ENCODE measurements at places on chromosomes 16 and 17. TPM values are rescaled to one million over a fixed set of nuclear protein-coding genes. Genes with fewer than 3 reads are reported as not detected.

The FA2H gene
- total RNA-seq, result not detected

- peaks cover 63% of the 10 kb centered on the region for H3K4me1 ChIP-seq
- H3K4me3 ChIP-seq, result peak overlapping the region; percentile 86
- H3K27me3 ChIP-seq, result no peaks in the 10 kb centered on the region
- H3K27ac ChIP-seq, result peak overlapping the region; percentile 90
- DNase-seq, result peak; percentile 65
- peaks cover 40% of the 10 kb centered on the region for H3K36me3 ChIP-seq
Measured at GRCh38 chr16:57999366-57999970, 1.0 kb downstream of the ZNF319 start.

The CCL16 gene
- not detected for total RNA-seq

GRCh38 chr16:16028311-16028999 lies 79.0 kb downstream of the ABCC1 start:
- peaks cover 40% of the 10 kb centered on the region for H3K36me3 ChIP-seq
- H3K4me1 ChIP-seq, result peaks cover 41% of the 10 kb centered on the region
- H3K27me3 ChIP-seq, result no peaks in the 10 kb centered on the region
- no peak overlapping the region for H3K27ac ChIP-seq
- no peak overlapping the region for H3K4me3 ChIP-seq

GRCh38 chr17:15412606-15413005 lies 54.8 kb downstream of the CDRT4 start:
- no peak overlapping the region for H3K27ac ChIP-seq
- H3K36me3 ChIP-seq, result no peaks in the 10 kb centered on the region
- DNase-seq, result no peak
- H3K27me3 ChIP-seq, result no peaks in the 10 kb centered on the region
- no peak overlapping the region for H3K4me3 ChIP-seq

The CES5A gene
- not detected for total RNA-seq

DNA sequence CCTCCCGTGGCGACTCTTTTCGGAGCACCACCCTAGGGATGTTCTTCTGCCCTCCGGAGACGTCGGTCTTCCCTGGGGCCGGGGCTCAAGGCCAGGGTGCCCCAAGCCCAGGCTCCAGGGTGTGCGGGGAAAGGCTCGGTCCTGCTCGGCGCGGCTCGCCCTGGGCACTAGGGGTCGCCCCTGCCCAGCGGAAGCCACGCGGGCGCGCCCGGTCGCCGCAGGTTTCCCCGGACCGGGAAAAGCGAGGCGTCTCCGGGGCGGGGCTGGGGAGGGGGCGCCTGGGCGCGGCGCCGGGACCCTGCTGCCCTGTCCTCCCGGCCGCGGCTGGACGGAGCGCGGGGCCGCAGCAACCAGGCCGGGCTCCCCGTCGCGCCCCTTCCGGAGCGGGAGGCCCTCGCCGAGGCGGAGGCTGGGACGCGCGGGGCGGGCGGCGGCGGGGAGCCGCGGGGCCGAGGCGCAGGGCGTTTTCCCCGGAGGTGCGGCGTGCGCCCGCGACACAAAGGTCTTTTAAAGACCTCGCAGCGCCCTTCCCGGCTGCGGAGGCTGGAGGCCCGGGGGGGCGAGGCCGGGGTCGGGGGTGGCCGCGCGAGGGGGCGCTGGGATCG lies 76.4 kb downstream of the MRC2 start:
- no peaks in the 10 kb centered on the region for H3K36me3 ChIP-seq
- peak; percentile 65 for DNase-seq
- H3K27me3 ChIP-seq, result peaks cover 7% of the 10 kb centered on the region
- H3K27ac ChIP-seq, result peak overlapping the region; percentile 11

DNA sequence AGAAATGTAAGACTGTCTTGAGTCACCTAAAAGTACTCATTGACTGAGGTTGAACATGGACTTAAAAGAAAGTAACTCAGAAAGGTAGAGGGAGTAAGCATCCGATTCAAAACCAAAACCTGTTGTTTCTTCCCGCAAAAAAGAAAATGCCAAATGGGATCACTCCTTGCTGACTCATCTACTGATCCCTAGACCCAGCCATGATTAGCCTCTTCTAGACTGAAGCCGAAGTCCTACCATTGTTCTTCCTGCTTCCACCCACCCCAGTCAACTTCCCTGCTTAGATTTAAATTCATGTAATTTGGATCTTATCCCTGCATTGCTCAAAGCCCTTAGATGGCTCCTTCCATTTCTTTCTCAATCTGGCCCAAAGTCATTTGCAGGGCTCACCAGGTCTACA lies 760.5 kb upstream of the SOX9 start:
- no peaks in the 10 kb centered on the region for H3K27me3 ChIP-seq
- H3K36me3 ChIP-seq, result no peaks in the 10 kb centered on the region
- H3K4me3 ChIP-seq, result no peak overlapping the region

- no peaks in the 10 kb centered on the region for H3K27me3 ChIP-seq
- H3K36me3 ChIP-seq, result no peaks in the 10 kb centered on the region
- peak overlapping the region; percentile 100 for H3K4me3 ChIP-seq
- peaks cover 33% of the 10 kb centered on the region for H3K4me1 ChIP-seq
- no peak for DNase-seq
Measured at GRCh38 chr17:42016411-42016831, 818 bp downstream of the DNAJC7 start.

- peak overlapping the region; percentile 90 for H3K4me3 ChIP-seq
- H3K27me3 ChIP-seq, result no peaks in the 10 kb centered on the region
- peaks cover 29% of the 10 kb centered on the region for H3K36me3 ChIP-seq
Measured at GRCh38 chr16:11560701-11561453, 25.8 kb downstream of the LITAF start.

- H3K4me3 ChIP-seq, result no peak overlapping the region
- DNase-seq, result no peak
- peaks cover 9% of the 10 kb centered on the region for H3K36me3 ChIP-seq
Measured at GRCh38 chr16:84471316-84471715, 33.1 kb downstream of the MEAK7 start.

All from naive thymus-derived CD8-positive, alpha-beta T cell (primary cell).